Stimulated activated CD8-positive, alpha-beta memory T cell treated with anti-CD3 and anti-CD28 coated beads, Interleukin-12 subunit alpha, Interleukin-12 subunit beta, amount 100 ng/mL, for 4 hours (primary cell): ENCODE measurements at places on chromosomes 11 and 22.

- no peak for DNase-seq
These were observed 154.7 kb downstream of the BARX2 start for GRCh38 chr11:129530154-129530895.

GRCh38 chr11:45361551-45361950, 75.4 kb upstream of the SYT13 start:
- no peak for DNase-seq

- DNase-seq, result peak; percentile 34
These were observed 705 bp downstream of the UNC93B1 start for GRCh38 chr11:68002938-68003845.

DNA sequence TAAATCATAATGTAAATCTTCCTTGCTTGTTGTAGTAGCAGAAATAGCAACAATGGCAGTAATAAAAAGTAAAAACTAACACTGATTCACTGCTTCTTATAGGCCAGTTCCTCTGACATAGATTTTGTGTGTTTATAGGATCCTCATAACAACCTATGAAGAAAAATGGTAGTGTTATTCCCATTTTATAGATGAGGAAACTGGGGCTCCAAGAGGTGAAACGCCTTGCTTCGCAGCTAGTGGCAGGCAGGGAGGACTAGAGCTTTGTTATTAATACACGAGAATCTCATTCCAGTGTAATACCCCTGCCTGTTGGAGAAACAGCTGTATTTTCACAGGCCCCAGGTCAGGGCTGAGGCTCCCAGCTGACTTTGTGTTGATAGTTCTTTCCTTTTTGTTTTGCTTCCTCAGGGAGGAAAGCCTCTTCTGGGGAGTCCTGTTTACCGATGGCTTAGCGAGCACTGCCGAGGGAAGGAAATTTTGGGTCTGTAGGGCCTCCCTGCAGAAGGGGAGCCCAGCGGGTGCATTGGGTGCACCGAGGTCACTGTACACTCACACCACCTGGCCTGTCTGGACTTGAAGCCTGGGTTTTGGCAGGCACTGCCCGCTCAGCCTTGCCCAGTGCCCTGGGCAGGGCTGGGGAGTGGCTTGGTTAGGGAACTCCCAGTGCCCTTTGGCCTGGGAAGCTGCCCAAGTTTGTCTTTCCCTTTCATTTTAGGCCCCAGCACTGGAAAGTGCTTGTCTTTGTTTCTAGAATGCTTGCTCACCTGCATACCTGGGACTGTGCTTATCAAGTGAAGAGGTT, 13.5 kb downstream of the KIAA1671 start:
- DNase-seq, result no peak

DNA sequence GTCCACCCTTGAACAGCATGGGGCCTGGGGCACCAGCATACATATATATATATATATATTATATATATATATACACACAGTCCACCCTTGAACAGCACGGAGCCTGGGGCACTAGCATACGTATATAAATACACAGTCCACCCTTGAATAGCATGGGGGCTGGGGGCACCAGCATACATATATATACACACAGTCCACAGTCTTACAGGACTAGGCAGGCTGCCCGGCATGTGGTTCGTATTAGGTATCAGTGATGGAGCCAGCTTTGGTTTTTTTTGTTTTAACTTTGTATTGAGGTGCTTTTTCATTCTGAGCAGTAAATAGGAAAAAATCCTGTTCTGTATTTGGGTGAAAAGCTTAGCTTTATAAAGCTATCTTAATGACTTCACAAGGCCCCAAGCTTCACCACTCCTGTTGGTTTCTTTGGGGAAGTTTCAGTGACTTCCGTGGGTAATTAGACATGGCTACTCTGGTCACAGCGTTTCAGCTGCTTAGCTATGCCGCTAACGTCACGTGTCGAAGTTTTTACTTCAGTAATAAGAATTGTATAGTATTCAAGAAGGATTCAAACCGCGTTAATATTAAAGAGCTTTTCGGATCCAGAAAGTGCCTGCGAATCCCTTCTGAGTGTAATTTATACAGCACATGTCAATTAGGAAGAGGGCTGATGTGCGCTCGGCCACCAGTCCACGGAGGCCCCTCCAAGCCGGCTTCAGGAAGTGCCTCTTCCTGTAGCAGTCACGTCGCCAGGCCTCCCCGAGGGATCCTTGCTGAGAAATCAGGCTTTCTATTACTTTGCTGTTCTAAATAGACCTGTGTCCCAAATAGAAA, 179.7 kb downstream of the TBC1D22A start:
- no peak for DNase-seq

DNA sequence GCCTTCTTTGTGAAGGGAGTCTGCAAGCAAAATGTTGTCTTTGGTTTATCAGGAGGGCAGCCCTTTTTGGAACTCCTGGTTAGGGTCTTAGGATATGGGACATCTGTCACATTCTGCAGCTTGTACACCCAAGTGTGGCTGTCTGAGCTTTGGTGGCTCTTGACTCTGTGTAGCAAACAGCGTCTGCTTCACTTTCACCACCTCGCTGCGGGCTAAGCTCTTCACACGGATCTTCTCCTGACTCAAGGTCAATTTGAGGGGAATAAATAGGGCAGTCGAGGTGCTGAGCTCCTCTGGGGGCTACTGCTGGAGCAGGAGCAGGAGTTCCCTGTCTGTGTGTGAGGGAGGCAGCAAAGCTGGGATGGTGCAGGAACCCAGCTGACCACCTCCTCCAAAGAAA, 10.6 kb downstream of the MICAL2 start:
- no peak for DNase-seq

GRCh38 chr11:118311518-118311917, 7.0 kb downstream of the CD3E start:
- no peak for DNase-seq

DNA sequence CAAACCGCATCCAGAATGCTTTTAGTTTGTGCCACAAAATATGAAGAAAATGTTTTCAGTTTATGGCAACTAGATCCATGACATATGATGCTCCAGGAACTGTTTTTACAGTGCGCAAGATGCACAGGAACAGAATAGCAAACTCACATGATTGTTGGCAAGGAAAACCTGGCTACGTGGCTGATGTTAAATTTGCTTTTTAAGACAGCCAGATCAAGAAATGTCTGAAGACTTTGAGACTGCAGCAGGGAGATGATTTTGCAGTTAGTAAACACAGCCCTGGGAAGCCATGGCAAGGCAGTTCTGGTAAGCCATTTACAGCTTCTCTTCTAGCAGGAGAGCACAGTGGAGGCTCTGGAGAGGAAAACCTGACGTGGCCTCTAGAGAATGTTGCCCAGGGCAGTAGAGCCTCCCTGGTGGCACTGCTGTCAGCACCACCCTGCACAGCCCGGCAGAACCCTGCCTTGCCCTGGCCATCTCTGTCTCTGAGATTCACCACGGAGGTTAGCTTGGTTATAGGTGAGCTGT, 69.8 kb upstream of the TNRC6B start:
- DNase-seq, result no peak

DNA sequence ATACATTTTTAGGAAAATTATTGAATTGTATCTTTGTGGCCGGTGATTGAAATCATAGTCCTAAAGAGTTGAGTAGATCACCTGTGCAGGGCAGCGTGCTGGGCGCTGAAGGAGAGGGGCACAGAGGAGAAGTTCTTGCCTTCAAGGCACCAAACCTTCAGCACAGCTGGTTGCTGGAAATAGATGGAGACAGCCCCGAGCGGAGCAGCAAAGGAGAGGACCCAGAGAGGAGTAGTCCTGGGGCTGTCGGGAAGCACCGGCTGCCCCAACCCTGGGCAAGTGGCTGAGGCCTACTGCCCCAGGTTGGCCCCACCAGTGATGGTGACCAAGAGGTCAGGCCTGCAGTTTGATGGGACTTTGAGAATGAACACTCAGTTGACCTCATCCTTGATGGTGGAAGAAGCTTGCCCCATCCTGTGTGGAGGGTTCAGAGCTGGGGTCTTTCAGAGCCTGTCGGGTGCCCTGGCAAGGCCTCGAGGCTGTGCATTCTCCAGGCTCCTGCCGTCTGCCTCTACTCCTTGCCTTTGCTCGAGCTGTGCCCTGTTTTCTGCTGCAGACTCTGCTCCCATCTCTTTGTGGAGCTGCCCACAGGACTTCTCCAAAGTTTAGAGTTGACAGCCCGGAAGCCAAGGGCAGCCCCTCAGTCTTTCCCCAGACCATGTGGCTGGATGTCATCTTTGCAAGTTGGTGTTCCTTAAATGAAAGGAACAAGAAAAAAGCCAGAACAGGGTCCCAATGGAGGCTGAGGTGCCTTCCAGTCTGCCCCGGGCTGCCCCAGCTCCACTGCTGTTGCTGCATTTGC, 285.1 kb downstream of the TBC1D22A start:
- no peak for DNase-seq
